MM.1S (cell line): ENCODE measurements at places on chromosomes 5 and 9.

GRCh38 chr5:89243611-89244010 lies 360.6 kb upstream of the MEF2C start:
- no peak for DNase-seq

GRCh38 chr9:100759215-100759614 lies 181.3 kb downstream of the CAVIN4 start:
- DNase-seq, result no peak

GRCh38 chr5:65094279-65094678 lies 325.5 kb downstream of the CWC27 start:
- no peak for DNase-seq

DNA sequence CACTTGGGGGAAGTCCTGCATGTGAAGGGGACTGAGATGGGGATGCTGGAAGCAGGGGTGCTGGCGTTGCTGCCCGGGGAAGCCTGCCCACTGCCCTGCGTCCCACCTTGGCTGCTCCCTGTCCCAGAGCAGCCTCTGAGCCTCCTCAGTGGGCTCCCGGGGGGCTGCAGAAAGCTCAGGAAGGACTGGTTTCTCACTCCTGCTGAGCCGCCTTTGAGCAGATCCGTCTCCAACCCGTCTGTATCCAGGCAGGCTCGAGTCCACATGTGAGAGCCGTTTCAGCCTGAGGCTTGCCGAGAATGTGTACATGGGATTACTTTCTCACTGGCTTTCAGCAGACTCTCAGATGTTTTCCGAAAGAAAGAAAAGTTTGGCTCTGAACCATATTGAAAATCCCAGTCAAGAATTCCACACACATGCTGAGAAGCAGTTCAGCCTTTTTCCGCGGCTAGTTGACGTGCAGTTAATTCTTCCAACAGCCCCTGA lies 95.3 kb upstream of the COL5A1 start:
- no peak for DNase-seq

DNA sequence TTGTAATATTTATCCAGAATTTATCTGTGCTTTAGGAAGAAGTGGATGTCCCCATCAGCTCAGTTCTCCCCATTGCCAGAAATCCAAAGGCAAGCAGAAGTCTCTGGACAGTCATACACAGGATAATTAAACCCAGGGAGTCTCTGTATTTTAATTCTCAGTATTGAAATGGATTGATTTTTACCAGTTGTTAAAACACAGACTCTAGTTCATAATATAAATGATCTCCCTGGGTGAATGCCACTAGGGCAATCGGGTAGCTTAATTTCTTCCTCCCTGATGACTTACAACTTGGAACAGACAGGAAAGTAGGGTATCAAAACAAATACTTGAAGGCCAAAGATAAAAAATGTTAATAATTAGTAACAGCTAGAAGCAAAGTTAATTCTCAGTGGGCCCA lies 66.5 kb upstream of the DAP start:
- DNase-seq, result no peak

GRCh38 chr9:76637416-76637815 lies 126.8 kb upstream of the PCA3 start:
- no peak for DNase-seq

- DNase-seq, result no peak
Measured at GRCh38 chr9:28158451-28158850, 585.2 kb upstream of the C9orf72 start.

GRCh38 chr9:82369251-82369945 lies 380.8 kb downstream of the SPATA31D1 start:
- DNase-seq, result no peak
